ENCODE measurements at places on chromosomes 12 and 14.

DNA sequence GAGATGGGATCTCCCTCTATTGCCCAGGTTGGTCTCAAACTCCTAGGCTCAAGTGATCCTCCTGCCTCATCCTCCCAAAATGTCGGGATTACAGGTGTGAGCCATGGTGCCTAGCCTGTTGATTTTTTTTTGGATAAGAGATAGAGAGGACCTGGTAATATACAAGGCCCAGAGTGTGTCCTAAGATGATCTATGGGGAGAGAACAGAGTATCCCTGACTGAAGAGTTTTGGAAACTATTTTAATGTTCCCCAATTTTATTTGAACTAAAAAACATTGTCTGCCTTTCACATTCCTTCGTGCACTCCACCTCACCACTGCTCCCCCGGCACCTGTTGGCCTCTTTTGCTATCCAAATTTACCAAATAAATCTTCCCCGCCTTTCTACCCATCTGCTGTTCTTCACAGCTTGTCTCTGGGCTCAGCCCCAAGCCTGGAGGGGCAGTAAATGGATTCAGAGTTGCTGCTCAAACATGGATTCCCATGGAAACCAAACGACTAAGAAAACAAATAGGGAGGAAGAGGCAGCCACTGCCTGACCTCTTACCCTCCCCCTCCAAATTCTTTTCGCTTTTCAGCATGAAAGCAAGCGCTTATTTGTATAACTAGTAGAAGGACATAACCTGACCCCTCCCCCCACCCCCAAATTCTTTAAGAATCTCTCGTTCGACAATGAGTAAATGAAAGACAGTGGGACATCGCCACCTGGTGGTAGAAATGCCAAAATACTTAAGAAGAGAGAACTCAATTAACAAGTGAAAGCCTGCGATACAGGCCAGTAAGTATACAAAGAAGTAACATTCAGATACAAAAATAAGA is 22.6 kb downstream of the OR10G3 start:
- peak; percentile 55 for DNase-seq

DNA sequence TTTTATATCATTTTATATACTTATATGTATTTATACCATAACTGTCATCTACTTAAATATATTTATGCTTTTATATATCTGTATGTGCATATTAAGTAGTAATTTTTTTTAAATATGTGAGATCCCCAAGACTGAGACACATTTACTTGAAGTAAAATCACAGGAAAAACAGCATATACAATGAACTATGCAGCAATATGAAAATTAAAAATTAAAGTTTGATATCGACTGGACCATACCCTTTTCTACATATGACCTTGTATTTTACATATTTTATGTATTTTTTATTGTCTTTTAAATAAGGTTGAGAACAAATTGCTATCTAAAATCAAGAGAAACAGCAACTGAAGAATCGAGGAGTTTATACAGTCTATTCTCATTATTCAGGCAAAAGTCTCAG is 50.0 kb downstream of the TSPAN19 start:
- DNase-seq = no peak

- DNase-seq = no peak
Measured at GRCh38 chr14:21101802-21102413, 1.0 kb downstream of the TMEM253 start.

DNA sequence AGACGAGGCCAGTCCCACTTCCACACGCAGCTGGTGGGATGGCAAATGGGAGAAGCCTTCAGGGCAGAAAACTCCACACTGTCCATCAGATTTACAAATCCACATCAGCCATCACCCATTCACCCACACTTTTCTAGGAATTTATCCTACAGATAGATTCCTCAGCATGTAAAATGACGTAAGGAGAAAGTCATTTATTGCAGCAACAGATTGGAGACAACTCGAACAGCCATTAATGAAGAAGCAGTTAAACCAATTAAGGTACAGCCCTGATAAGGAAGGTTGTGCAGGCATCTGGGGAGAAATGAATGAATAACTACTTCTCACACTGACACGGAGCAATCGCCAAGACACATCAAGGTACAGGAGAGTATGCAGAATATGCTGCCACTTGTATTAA is 26.2 kb downstream of the PRKAB1 start:
- no peak for DNase-seq

DNA sequence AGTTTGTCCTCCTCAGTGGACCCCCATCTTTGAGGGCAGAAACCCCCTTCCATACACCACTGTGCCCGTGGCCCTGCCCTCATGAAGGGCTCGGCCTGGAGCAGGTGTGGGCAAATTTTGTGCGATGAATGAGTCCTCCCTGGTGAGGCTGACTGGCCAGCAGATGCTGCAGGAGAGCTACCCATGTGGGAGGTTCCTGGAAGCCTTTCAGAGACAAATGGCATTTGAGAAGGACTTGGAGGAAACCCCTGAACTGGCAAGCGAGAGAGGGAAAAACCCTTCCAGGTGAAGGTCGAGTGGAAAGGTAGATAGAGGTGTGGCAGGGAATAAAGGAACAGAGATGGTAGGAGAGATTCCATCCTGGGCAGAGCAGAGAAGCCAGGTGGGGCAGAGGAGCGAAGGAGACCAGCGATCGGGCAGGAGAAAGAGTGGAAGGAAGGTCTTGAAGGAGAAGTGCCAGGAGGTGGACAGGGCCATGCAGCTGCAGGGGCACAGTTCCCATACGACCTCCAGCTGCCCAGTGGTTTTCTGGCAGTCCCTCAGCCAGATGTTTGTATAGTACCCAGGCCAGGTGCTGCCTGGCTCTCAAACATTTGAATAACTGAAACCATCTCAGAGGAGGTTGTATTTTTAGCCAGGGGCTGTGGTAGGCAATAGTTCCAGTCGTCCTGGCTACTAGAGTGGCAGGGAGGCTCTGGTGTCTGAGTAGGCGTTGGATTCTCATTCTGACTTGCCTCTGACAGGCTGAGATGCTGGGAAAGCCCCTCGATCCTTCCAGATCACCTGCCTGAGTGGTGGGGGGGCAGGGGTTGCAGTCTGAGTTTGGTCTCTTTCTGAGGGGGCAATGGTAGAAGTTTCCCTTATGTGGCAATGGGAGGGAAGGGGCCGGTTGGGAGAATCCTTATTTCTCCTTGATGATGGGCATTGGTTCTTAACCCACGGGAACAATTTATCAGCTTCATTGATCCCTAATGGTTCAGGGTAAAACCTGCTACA is 40.1 kb downstream of the FBXL14 start:
- no peak for DNase-seq

DNA sequence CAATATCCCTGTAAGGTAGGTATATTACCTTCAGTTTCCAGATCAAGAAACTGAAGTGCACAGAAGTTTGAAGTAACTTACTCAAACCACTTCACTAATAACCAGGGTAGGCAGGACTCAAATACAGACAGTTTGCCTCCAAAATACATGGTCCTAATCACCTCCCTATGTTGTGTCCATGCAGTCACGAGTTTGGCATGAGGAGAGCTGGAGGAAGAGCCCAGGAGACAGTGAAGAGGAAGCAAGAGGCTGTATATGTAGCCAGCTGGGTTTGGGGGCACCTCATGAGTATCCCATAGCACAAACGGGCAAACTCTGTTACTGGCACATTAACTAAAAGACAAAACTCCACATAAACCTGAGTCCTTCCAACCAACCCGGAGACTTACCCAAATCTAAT is 79.2 kb downstream of the DUSP16 start:
- DNase-seq = no peak

DNA sequence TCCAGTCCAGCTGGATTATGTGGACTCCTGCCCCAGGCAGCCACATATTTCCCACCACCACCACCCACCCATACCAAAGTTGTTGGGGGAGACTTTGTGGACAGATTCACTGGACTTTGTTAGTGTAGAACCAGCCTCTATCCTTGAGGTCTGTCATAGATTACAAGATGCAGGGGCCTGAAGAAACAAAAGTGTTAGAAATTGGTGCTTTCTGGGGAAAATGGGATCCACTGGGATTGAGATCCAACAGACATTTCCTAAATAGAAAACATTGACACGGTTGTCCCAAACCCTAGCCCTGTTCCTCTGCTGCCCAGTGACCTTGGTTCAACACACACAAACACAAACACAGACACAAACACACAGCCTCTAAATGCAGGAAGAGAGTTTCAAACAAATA is 36.6 kb upstream of the TBX5 start:
- no peak for DNase-seq

- no peak for DNase-seq
Measured at GRCh38 chr14:63666335-63666734, 24.7 kb upstream of the WDR89 start.

DNA sequence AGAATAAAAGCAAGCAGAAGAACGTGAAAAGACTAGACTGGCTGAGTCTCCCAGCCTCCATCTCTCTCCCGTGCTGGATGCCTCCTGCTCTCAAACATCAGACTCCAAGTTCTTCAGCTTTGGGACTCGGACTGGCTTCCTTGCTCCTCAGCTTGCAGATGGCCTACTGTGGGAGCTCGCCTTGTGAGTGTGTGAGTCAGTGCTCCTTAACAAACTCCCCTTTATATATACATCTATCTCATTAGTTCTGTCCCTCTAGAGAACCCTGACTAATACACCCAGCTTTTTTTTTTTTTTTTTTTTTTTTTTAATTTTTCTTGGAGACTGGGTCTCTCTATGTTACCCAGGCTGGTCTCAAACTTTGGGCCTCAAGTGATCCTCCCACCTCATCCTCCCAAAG is 46.9 kb downstream of the ACTN1 start:
- DNase-seq = no peak

- peak; percentile 41 for DNase-seq
Measured at GRCh38 chr14:72476657-72477499, 417.0 kb downstream of the DPF3 start.

DNA sequence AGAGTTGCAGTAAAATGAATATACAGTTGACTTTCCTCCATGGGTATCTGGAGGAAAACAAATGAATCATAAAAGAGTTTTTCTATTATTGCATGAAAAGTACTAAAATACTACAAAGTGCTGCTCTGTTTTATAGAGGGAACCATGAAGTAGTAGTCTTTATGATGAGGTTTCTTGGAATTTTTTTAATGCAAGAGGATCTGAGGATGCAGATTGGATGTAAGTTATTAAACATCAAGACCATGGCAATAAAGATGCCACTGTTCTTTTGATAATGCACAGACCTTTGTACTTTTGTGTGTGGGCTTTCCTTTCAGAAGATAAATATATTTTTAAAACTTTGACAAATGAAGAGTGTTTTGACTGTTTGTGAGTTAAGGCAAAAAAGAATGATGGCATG is 87.5 kb downstream of the DACT1 start:
- no peak for DNase-seq

GRCh38 chr12:14514946-14515345 is 52.7 kb downstream of the PLBD1 start:
- no peak for DNase-seq

DNA sequence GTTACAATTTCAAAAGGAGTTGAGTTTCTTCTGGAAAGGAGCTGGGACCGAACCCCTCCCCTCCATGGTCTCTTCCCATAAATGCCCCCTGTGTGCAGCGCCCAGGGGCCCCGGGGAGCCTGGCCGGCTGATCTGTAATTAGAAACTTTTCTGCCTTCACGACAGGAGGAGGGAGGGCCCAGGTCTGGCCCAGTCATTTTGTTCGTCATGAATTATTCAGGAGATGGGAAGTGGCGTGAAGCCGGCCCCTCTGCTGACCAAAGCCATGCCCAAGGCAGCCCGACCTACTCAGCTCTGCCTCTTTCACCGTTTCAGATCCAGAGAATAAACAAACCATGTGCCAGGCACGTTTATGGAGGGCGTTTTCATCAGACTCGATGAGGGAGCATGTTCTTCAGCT is 33.3 kb upstream of the MSI1 start:
- DNase-seq = no peak

DNA sequence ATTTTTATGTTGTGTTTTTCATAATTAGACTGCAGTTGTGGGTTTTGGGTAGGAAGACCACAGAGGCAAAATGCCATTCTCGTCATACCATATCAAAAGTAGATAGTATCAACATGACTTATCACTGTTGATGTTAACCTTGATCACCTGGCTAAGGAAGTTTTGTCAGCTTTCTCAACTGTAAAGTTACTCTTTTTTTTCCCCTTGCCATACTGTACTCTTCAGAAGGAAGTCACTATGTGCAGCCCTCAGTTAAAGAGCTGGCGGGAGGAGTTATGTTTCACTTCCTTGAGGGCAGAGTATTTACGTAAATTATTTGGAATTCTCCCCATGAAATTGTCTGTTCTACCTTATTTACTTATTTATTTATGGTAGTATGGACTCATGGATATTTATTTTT is 78.7 kb downstream of the PRORP start:
- DNase-seq = no peak

- no peak for DNase-seq
Measured at GRCh38 chr12:24038211-24038997, 88.9 kb upstream of the SOX5 start.

GRCh38 chr12:27143256-27144069 is 61.1 kb upstream of the C12orf71 start:
- DNase-seq = no peak

- no peak for DNase-seq
Measured at GRCh38 chr12:78671295-78671694, 193.3 kb upstream of the SYT1 start.

DNA sequence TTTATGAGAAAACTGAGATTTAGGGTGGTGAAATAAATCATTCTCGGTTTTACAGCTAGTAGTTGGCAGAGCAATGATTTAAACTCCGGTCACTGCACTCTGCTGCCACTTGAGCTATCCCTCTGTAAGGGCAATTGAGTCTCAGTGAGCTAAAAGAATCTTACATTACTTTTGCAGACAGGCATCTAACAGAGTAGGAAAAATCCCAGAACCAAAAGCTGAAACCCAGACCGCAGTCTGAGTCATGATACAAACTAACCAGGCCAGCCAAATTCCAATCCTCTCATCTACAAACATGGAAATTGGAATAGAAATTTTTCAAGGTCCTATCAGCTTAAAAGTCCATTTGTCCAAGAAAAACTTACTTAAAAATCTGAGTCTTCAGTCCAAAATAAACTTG is 73.7 kb downstream of the ANKS1B start:
- DNase-seq = no peak

DNA sequence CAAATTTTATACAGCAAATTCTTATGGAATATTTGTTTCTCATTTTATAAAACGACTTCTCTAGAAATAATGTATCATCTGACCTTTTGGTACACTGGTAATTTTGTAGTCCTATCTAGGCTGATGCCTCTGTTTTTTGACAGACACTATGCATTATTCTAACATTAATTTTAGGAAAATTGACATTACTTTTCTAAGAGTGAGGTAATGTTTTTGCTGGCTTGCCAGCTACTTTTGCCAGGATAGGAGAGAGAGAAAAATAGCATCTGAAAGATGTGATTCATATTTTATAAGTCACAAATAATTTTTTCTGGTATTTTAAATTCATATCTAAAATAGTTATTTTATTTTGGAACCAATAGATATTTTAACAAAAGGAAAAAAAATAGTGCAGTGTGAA is 153.5 kb downstream of the CCDC91 start:
- no peak for DNase-seq

Data from stimulated activated CD8-positive, alpha-beta memory T cell treated with anti-CD3 and anti-CD28 coated beads, Interleukin-2, amount 100 ng/mL, for 1 hour (primary cell).